HFFc6 (cell line): ENCODE measurements at places on chromosomes 3 and 15.

DNA sequence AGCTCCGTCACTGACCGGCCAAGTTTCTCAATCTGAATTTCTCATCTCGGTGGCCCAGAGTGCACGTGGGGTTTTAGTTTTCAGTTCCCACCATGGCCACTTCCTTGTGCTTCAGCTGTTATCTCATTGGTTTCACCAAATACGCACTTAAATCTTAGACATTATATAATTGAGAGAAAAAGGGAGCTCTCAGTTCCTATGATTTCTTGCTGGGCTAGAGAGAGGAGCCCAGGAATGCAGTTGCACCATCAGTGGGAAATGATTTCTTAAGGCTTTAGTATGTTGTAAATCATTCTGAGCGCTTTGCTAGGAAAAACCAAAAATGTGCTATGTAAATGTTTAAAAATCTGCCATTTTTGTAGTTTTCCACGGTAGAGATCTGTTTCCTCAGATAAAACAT lies 53.2 kb downstream of the OXNAD1 start:
- DNase-seq, result no peak

DNA sequence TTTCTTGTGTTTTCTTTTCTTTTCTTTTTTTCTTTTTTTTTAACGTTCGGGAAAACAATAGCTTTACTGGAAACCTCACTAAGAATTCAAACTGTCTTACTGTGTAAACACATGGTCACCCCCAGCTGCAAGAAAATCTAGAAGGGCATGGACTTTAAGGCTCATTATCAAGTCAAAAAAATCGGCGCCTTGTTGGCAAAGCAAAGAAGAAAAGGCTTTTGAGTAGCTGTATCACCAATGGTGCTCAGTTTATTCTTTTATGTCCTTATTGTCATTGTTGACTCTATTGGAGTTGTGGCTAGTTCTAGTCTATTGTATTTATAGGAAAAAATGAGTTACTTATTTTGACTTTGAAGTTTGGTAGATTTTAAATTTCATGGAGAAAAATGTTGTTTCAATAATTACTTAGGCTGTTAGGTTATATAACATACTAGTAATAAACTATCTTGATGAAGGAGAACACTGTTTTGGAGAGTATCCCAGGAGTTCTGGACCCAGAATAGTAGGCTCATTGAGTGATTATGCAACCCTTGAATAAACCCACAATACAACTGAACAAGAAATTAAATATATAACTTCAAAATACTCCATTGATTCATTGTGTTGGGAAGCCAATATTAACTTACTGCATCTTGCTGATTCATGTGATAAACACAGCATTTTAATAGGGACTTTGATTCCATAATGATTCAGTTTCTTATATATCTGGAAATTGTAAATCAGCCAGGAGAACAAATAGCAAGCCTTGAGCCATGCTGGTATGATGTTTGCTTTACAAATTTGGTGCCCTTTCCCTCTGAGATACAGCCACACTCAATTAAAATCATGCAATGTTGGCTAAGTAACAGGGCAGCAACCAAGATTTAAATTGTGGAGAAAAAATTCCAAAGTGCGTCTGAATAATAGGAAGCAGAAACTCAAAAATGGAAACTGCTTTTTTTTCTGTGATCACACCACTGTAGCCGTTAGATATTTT lies 27.8 kb upstream of the GOLIM4 start:
- DNase-seq, result no peak

DNA sequence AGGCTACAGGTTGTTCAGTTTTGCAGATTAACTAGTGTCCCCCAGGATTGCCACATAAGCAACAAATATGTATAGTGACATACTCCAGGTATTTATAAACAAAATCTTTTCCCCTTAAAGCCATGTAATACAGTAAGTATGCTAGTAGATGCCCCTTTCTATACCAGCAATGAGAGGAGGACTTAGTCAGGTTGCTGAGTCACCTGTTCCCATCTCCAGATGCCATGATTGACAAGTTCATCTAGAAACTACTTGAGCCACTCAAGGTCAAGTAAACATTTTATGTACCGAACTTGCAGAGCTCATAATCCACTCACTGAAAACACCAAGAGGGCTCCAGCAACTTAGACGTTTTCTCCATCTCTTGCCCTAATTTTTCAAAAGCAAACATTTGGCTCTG lies 18.2 kb downstream of the SLC9A9 start:
- no peak for DNase-seq

GRCh38 chr3:188832146-188832545 lies 339.6 kb upstream of the TPRG1 start:
- DNase-seq, result no peak

DNA sequence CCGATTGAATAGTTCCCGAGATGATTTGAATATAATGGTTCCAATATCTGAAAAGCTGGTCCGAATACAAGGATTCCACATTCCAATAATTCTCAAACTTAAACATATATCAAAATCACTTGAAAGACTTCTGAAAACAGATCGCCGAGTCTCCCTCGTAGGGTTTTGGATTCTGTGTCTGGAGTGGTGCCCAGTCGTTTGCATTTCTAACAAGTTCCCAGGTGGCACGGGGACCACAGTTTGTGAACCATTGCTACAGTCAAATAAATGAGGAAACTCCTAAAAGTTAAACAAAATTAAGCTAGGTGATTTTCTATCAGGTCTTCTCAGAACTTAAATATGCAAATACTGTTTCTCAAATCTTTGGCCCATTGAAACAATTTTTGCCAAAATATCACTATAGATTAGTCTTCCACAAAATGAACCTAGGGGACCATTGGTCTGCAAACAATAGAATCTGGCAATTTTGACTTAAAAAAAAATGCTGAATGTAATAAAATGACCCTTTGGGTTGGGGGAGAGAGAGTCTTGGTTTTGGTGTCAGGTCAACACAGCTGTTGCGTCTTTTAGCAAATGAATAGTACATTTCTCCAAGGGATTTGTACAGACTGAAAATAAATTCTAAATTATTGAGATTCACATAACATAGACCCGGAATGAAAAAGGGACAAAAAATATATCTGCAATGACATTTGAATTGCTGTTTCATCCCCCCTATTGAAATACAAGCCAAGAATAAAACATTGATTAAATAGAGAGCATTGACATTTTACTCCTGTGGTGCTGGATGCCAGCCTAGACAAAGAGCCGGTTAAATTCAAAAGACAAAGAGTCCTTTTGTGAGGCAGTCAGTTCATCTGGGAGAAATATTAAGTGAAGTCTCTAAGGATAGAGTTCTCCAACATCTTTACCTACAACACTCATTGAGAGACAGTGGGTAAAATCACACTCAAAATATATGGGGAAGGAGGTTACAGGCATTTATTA lies 175.7 kb upstream of the ADAMTS9 start:
- DNase-seq, result no peak

- DNase-seq, result no peak
These were observed 365.0 kb downstream of the SV2B start for GRCh38 chr15:91465086-91465485.

GRCh38 chr3:177483182-177483967 lies 286.1 kb upstream of the TBL1XR1 start:
- DNase-seq, result no peak

DNA sequence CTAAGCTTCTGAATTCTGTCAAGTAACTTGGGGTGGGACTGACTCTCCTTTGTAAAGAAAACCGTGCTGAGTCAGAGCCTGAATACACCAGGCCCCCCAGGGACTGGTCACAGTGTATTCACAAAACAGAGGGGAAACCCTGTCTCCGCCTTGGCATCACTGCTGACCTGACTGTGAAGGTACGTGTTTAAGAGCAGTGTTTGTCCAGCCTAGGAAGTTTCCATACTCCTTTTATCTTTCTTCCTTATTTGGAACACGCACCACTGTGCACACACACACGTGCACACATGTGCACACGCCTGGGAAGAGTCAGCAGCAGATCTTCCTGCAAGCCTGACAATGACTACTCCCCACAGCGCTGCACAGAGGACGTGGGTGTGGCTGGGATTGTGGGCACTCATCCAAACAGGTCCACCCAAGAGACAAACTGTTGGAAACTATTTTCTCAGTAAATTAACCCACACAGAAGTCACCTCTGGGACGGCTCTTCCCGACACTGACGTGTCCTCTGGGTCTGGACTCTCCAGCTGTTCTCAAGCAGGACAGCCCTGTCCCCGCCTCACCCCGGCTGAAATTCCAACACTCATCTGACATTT lies 87.7 kb downstream of the ATP10A start:
- peak; percentile 79 for DNase-seq

DNA sequence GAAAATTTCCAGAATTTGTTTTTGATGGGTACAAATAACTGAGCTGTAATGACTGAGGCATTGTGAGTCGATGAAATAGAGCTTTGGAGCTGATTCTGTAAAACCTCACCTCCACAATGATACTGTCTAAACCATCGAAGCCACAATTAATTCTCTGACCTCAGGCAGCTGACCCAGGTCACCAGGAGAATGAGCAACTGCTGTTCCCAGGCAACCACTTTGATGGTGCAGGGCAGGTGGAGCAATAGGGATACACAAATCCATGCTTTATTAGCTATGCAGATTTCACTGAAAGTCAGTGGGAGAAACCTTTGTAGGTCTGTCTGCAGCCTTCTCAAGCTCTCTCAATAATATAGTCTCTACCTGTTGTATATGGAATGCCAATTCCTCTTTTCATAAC lies 204.4 kb downstream of the RYR3 start:
- DNase-seq, result no peak

- DNase-seq, result no peak
These were observed 758.3 kb upstream of the ARPP21 start for GRCh38 chr3:34881026-34881425.

DNA sequence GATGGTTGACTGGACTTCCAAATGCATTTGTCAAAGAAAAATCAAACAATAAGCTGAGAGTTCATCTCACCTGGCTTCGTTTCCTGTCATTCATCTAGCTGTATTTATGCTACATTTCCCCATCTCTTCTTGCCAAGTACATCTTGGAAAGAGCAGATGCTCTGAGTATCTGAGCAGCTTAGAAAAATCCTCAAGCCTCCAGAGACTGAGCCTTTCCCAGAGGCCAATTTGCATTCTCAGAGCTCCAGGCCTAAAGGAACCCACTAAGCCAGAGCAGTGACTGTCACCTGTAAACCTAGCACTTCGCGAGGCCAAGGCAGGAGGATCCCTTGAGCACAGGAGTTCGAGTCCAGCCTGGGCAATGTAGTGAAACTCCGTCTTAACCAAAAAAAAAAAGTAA lies 100.5 kb downstream of the XXYLT1 start:
- DNase-seq, result no peak

DNA sequence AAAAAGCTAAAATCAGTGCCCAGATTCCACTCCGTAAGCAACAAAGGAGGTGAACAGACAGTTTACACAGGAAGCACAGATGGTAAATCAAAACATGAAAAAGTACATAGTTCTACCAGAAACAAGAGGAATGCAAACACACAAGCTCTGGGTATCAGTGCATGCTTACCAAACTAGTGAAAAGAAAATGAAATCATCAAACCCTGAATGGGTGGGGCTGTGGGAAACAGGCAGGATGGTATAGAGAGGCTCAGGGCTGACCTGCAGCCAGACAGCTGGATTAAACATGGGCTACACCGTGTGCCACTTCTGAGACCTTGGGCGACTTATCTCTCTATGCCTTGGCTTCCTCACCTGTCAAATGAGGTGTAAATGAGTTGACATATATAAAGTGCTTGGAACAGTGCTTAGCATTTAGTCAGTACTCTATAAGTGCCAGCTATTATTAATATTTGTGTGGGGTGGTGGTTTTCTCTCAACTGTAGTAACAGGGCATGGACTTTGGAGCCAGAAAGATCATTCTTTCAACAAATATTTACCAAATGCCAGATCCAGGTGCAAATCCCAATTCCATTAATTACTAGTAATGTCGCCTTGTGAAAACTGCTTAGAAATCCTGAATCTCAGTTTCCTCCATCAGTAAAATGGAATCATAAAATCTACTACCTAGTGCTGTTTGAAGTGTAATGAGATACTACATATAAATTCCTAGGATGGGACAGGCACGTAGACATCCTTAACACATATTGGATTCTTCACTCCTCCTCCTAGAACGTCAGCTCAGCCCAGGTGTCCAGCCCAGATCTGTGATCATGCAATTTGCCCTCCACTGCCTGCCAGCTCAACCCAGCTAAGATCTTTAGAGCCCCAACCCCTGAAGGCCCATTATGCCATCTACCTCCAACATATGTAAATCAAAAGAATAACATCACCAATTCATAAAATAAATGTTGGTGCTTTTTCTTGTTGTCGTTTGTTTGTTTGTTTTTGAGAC lies 55.5 kb upstream of the SMAD3 start:
- no peak for DNase-seq
